Omental fat pad (tissue), 4 donors: ENCODE measurements at places on chromosomes 3 and 15. TPM values are rescaled to one million over a fixed set of nuclear protein-coding genes. Genes with fewer than 3 reads are reported as not detected.

The ESYT3 gene
- 0.75 TPM for total RNA-seq

- DNase-seq: no peak
Measured at GRCh38 chr3:161264852-161265251, 43.7 kb downstream of the NMD3 start.

- DNase-seq: no peak
Measured at GRCh38 chr3:49812916-49813496, 747 bp downstream of the UBA7 start.

DNA sequence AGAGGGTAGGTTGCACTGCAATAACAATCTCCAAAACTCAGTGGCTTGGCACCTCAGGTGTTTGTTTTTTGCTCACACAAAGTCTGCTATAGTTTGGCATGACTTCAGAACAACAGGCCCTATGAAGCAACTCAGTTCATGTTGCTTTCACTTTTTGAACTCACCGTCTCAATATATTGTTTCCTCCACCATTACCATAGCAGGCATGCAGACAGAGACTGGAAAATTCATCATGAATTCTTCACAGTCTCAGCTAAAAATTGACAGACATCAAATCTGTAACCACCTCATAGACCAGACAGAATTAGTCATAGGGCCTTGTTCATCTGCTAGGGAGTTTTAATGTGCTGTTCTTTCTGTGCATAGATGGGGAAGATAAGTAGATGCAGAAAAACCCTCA, 161.4 kb upstream of the POU1F1 start:
- no peak for DNase-seq

The LYZL4 gene
- total RNA-seq: not detected

DNA sequence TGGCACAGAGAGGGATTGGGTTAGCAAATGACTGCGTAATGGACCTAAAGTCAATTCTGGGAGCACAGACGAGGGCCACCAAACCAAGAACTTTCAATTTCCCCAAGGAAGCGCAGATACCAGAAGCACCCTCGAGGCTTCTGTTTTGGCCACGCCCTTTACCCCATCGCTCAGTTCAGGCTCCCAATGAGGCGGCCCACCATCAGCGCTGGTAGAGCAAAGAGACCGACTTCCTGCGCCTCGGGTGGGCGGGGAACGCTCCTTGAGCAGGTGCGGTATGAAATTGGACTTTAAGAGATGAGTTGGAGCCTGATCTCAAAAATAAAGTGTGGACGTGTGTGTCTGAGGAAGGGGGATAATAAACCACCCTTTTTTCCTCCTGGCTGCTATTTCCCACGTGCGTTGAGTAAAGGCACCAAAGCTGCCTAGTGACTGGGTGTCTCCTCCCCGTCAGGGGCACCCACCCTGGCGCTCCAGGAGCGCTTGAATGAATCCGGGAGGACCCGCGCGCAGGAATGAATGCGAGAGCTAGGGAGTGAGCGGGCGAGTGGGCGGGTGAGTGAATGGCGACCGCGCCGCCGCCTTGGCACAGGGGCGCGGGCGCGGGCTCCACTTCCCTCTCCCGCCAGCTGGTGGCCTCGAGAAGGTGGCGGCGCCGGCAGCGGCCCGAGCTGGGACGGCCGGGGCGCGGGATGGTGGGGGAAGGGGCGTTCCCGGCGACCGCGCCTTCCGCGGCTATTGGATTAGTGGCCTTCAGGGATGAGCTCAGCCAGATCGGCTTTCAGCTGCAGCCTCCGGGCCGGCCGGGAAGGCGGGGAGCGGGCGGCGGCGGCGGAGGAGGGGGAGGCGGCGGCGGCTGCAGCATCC, at the start of gene SPSB4:
Gene SPSB4 (plus strand): TSS at position 772 of the 867 bp plus-strand sequence. CDS start 14,758 bp downstream, outside the sequence.
- DNase-seq: no peak

DNA sequence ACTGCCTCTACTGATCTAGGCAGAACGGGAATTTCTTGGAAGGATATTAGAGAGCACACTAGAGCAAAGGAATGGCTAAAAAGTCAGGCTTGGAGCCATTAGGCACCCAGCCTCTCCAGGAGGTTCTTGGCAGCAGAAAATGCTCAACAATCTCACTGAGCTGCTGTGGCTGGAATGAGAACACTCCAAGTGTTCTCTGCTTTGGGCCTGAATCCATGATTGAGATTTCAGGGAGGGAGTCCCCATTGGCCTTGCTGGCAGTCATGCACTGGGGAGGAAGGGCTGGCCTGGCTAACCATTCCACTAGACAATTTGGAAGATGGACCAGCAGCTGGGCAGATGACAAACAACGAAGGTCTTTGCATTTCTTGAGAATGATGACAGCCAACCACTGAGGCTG, 362.6 kb downstream of the SHQ1 start:
- no peak for DNase-seq

GRCh38 chr3:86168512-86168911, 822.4 kb downstream of the VGLL3 start:
- no peak for DNase-seq

The CD96 gene
- total RNA-seq: 4.1 TPM

DNA sequence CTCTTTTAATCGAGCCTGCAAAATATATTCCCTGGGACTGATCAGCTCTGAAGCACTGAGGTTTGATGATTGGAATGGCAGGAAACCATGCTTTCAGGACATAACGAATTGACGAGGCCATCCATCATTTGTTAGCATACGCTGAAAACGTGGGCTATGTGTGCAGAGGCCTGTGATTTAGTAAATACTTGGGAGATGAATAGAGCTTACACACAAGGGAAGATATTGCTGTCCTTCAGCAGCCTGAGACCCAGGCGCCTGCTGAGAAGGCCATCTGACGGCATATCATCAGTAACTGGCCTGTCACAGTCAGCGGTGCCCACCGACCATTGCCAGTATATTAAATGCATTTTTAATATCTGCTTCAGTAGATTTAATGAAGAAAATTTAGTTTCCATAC, 16.2 kb downstream of the CDIN1 start:
- DNase-seq: no peak

GRCh38 chr15:69305204-69305931, 6.7 kb downstream of the PAQR5 start:
- no peak for DNase-seq

- DNase-seq: no peak
Measured at GRCh38 chr3:113623324-113623723, 73.1 kb downstream of the USF3 start.

DNA sequence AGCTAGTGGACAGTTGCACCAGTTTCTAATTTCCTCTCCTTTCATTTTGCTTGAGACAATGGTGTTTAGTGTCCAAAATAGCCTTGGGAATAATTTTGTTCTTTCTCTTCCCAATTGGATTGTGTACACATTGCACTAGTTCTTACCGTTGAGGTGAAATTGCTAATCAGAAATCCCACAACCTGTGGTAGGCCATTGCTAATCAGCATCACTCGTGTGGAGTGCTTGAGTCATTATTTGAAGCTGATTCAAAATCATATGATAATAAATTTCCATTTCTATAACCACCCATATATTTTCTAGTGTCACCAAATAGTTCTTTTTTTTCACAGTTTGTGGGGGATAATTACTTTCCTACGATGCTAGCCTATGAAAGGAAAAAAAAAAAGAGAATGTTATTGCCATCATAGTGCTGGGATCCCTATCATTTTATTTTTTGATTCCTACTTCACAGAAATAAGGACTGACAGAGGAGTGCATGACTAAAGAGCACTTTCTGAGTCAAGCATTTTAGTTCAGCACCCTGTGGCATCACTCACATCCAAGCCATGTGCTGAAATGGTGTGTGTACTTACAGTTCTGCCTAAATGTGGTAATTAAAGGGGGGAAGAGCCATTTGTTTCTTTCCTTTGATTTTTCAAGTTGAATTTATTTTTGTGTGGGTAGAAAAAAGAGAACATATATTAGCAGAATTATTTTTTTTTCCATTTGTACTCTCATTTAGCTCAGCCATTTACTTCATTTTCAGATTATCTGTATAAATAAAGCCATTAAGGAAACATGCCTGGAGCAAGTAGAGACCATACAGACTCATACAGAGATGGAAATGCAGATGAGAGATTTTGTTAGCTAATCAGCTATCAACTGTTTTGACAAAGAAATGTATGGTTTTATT, 108.0 kb upstream of the MEIS2 start:
- no peak for DNase-seq

DNA sequence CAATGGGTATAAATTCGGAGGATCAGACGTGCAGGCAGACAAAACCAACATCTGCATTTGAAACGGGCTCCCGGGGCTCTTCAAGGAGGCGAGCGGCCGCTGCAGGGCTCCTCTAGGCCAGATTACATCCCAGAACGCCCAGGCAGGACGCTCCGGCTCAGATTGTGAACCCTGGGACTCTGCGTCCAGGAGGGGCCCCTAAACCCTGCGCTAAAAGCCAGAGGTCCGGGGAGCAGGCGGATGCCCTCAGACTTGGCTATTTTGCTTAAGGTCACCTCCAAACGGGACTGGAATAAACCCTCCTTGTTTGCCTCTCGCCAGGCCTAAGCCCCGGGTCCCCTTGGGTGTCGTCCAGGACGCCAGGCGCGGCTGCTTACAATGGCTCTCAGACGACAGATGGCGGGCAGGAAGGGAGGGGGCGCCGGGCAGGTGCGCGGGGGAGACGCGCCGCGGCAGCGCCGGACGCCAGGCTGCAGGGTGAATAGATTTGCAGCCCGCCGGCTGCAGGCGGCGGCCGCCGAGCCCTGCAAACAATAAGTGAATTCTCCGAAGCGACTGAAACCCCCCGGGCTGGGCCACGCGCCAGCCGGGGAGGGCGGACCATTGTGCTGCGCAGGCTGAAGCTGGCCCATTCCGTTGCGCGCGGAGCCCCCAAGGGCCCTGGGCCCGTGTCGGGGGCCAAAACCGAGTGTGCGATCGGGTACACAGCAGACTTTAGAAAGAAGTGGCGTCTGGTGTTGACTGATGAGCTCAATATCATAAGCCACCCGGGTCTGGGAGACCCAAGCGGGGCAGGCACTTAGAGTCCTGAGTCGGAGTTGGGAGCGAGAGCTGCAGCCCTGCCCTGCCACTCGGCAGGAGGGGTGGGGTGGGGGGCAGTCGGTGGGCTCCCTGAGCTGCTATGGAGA, 32.3 kb upstream of the AMOTL2 start:
- no peak for DNase-seq

The FHIT gene
- 10.9 TPM for total RNA-seq
